ENCODE measurements at places on chromosomes 4 and X.

DNA sequence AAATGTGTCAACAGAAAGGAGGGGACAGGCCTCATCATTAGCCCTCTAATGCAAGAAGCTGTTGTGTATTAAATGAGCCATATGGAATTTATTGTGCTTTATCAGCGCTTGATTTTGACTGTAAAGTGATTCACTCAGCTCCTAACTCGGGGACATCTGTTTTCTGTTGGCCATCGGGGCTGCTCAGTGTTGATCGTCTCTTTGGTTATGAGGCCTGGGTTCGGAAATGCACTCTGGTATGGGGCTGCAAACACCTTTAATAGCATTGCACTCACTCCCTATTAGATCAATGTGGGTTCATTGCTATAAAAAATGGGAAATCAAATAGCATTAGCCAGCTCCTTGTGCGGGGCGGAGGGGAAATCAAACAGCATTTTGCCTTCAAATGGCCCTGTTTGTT lies 6.4 kb downstream of the ARX start:
- no peak for DNase-seq

DNA sequence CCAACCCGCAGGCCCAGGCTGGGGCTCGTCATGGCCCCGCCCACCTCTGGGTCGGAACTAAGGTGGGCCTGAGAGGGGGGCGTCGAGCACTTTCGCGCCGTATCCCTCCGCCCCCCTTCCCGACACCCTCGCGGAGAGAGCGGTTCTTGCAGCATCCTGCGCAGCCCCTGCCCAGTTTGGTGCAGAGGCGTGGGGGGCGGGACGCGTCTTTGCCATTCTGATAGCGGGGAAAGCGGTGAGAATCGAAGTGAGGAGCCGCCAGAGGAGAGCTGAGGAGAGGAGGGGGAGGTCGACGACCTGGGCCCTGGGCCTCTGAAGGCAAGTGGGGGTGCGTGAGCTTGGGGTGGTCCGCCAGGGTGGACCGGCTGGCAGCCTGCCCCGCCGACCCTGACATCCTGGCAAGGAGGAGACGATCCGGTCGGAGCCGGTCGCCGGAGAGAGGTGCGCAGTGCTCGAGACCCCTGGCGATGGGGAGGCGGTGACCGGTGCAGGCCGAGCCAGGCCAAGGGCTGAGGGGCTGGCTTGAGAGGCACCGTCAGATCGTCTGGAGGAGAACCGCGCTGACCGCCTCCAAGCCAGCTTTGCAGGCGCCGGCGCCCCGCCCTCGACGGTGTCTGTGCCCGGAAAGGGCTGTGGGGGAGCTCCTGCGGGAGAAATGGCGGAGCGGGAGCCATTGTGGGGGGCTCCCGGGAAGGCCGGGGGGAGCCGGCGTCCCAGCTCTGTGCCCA lies 25.5 kb downstream of the GPRASP3 start:
- peak; percentile 22 for DNase-seq

DNA sequence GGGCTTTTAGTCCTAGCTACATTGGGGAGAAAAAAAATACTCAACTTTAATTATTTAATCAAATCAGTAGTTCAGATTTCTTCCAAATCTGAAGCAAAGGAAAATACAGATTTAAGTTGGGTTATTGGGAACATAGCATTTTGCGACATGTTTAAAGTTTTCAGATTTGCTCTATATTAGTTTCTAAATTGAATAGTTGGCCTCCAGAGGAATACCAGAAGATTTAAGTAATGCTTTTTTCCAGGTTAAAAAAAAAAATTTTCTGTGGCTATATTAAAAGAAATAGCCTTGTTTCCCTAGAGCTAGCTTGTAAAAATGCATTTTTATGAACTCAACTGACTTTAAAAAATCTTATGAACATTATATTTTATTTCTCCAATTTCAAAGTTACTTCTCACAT lies 115.9 kb downstream of the DDX53 start:
- no peak for DNase-seq

DNA sequence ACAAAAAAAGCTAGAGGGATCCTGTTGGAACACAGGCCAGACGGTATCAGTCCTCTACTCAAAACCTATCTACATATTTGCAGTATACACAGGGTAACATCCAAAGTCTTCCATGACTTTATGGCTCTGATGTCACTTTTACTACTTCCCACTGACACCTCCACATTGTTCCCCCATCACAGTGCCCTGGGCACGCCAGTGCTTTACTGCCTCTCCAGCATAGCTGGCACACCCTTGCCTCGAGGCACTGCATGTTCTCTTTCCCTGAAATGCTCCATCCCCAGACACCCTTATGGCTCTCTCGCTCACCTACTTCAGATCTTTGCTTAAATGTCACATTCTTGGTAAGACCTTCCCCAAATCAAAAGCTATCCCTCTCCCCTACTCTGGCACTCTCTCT lies 6.3 kb upstream of the ATP10D start:
- DNase-seq, result no peak

DNA sequence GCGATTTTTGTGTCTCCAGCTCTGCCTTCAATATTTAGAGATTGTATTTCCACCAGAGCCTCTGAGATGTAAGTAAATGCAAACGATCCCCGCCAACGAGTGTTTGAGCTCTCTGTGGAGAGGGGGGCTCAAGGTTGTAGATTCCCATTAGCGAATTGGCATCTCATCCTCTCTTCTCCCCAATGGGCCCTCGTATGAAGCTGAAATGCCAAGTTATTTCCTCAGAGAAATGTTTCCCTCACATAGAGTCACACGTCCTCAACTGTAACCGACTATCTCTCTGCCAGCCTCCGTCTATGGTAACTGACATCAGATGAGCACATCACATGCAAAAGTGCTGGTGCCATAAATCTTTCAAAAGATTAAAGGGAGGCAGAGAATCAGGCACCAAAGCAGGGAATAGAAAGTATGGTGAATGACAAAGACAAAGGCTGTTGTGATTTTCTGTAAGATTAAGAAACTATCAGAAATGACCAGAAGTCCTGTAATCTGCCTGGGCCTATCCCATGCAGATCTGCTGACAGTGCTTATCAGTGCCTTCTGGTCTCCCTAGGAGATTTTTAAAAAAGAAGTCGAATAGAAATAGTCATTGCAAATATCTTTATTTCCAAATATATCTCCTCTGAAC lies 157.1 kb downstream of the PDGFRA start:
- DNase-seq, result no peak

- peak; percentile 74 for DNase-seq
Observed at GRCh38 chr4:183175631-183176232, 76.7 kb downstream of the WWC2 start.

- DNase-seq, result peak; percentile 75
Observed at GRCh38 chr4:110533590-110533910, 57.6 kb downstream of the ENPEP start.

DNA sequence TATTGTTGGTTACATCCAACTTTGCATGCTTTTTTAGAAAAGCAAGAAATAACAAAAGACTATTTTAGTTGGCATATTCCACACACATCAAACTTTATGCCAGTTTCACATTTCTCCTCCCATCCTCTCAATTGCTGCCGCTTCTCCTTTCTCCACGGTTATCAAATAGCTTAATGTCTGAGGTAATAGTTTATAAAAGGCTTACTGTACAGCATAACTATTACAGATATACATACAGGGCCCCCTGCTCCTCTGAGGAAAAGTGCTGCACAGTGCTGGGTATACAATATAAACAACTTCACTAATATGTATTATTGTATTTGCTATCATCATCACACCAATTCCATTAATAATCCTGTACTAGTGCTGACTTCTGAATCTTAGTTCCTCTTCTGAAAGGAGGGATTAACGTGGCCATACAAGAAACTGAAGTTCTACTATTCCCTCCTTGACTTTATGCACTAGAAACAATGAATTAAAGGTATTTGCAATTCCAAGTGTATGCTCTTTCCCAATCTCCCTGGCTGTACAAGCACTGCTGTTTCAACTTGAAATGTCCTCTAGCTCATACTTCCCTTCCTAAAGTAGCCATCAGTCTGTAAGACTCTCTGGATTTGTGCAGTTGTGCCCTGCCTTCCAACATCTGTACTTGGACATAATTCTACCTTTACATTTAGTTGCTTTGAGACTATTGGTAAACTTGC lies 2.5 kb downstream of the CCNI start:
- peak; percentile 61 for DNase-seq

GRCh38 chr4:143403553-143403820 lies 66.8 kb downstream of the GAB1 start:
- no peak for DNase-seq

GRCh38 chr4:52903273-52903672 lies 41.2 kb downstream of the RASL11B start:
- no peak for DNase-seq

DNA sequence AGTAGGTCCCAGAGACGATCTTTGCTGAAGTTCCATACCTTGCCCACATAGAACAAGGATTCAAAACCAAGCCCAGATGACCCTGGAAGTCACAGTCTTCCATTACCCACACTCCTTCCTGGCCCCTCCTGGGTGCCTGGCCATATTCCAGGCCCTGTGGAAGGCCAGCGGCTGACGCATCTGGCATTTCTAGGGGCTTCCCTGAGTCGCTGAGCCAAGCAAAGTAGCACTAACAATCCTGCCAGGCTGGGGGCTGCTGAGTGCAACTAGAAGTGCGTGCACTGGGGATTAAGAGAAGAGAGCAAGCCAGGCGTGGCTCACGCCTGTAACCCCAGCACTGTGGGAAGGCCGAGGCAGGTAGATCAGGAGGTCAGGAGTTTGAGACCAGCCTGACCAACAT lies 175.2 kb upstream of the CPEB2 start:
- peak; percentile 44 for DNase-seq

All from choroid plexus epithelial cell (primary cell).